Foreskin keratinocyte (primary cell): ENCODE measurements at places on chromosomes 16 and 17. TPM values are rescaled to one million over a fixed set of nuclear protein-coding genes. Genes with fewer than 3 reads are reported as not detected.

Gene TEKT1
- not detected in 2 replicates for total RNA-seq

Gene EVI2B
- total RNA-seq, result 0.14 and 0.25 TPM in 2 replicates

DNA sequence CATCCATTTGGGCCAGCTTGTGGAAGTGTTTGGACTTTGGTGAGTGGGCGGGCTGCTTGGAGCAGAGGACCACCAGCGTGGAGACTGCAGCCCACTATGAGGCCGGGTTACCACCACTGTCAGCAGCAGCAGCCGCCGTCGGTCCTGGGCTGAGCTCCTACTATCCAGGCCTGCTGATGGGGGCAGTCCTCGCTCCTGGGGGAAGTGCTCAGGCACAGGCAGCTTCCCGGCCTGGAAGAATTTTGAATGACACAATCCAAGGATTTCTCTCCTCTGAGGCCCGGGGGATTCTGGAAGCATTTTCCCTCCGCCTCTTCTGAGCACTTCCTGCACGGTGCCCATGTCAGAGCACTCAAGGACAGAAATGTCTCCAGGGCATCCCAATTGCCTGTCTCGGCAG is 5.3 kb upstream of the NOD2 start:
- no peak for DNase-seq

Gene VWA3A
- 0.03 and 0.04 TPM in 2 replicates for total RNA-seq

Gene STXBP4
- 7.6 and 7.8 TPM in 2 replicates for total RNA-seq

DNA sequence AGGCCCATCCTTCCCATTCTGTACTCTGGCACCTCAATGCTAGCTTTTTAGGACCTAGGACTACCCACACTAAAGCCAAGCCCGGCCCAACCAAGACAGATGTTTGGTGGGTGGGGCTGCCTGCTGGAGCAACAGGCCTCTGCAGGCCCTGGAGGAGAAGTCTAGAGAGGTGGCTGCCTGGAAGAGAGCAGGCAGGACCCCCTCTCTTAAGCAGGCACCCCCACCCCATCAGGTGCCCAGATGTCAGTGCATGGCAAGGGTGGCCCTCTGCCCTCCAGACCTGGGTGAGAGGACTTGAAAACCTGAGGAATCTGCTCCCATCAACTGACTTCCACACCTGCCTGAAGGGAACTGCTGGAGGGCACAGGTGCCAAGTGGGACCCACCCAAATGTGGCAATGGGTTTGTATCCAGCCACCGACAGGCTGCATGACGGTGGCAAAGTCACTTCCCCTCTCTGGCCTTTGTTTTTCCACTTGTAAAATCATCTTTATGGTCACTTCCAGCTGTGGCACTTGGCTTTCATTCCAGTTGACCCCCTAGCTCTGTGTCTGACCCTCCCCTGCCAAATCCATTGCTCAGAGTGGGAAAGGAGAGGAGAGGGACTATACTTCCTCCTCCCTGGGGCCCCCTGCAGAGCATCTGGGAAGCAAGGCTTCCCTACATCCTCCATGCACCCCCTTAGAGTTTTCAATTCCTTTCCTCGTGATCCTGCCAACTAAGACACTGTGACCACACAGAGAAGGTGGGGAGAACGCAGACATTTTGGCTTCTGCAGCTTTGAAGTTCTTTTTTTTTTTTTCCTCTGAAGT is 1.7 kb upstream of the STAT5A start:
- no peak for DNase-seq

- no peak for DNase-seq
Observed at GRCh38 chr17:49723423-49723822, 15.7 kb upstream of the SLC35B1 start.

GRCh38 chr17:45384789-45385262 is 47.8 kb downstream of the ARHGAP27 start:
- DNase-seq, result no peak

DNA sequence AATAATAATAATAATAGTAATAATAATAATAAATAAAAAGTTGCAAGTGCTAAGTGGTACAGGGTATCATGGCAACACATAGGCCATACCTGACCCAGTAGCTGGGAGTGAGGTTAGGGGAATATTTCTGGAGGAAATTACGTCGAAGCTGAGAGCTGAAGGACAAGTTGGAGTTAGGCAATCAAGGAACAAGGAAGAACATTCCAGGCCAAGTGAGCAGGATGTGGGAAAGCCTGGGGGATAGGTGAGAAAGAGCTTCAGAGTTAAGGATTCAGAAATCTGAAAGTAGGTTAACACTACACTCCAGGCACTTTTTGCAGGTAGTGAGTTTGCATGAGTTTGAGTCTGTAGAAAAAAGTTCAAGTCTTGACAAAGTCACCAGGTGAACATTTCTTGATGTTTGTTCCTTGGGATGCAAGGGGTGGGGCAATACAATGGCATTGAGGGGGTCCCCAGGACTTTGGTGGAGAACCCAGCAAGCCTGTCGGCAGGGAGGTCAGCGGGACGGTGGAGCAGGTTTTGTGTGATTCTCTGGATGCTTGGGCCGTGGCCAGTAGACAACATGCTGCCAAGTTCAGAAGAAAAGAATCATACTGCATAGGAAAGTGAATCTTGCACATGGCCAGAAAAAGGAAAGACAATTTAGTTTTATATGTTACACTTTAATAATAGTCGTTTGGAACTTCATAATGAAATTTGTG is 27.7 kb upstream of the MPHOSPH6 start:
- peak; percentile 89 for DNase-seq

- no peak for DNase-seq
Observed at GRCh38 chr17:82344175-82344907, 10.8 kb upstream of the SECTM1 start.

Gene TMEM100
- 0.07 and 0.37 TPM in 2 replicates for total RNA-seq
